ENCODE measurements at places on chromosomes 7 and 10. TPM values are rescaled to one million over a fixed set of nuclear protein-coding genes. Genes with fewer than 3 reads are reported as not detected.
A peak's percentile ranks its signal among the peaks of the same experiment; 100 is the strongest.

The PILRA gene
- total RNA-seq = 0.69 TPM

The BAIAP2L1 gene
- 11.1 TPM for total RNA-seq

DNA sequence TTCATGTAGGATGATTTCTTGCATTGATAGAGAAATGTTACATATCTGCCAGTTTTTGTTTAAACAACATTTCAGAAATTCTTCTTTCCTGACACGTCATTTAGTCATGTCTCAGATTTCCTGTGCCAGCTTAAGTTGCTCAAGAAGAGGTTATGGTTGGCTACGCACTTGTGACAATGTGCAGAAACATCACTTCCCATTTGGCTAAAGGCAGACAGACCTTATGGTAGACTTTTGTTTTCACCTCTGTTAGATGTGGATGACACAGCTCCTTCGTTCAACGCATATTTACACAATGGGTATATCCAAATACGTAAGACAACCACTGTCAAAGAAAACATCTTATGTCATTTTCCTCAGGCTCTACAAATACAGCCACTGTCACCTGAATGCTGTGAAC is 125.8 kb downstream of the DOCK4 start:
- peak; percentile 92 for DNase-seq

DNA sequence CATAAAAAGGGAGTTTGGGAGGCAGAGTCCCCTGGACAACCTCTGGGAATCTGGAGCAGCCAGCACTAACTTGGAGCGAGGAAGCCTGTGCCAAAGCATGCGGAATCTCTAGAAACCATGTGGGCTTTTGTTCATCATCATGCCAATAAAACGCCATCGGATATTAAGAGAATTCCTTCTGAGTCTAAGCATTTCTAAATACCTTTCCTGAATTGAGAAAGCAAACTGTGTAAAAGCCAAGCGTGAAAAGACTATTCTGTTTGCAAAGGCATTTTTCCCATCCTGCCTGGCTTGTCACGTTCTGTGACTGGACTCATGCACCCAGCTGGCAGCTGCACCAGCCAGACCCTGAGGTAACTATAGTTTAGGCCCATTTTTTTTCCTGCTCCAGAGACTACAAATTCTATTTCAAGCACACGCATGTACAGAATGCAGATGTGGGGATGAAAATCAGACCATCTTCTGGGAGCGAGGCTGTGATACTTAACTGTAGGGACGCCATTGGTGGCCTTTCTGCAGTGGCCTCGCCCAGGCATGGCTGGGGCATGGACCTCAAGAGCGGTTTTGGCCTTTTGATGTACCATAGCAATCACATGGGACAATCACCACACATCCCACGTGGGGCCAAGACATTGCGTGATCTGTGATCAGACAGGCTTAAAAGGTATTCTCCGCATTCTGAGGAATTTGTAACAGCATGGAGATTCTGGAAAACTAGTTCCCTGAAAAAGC is 218.9 kb downstream of the KIAA1217 start:
- DNase-seq = no peak

DNA sequence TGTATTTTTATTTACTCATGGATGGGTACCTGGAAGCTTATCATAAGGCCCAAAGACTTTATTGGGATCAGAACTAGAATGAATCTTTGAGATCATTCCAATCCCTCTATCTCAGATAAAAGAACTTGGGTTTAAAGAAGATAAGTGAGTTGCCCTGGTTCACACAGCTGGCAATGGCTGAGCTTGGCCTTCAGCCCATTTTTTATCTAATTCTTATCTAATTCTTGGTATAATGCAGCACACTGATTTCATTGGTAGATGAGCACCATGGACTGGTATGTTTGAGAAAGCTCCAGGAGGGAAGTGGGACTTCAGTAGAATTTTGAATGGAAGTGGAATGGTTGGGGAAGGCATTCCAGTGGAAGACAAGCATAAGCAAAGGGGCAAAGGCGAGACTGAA is 558.9 kb downstream of the REEP3 start:
- DNase-seq = no peak

GRCh38 chr7:105934572-105935185 is 28.4 kb upstream of the CDHR3 start:
- DNase-seq = peak; percentile 53
